ENCODE measurements at places on chromosomes 13 and 19.

GRCh38 chr19:6211632-6212402 lies 68.0 kb downstream of the MLLT1 start:
- DNase-seq: no peak

- peak; percentile 19 for DNase-seq
Measured at GRCh38 chr13:25874907-25875306, 176.9 kb downstream of the SHISA2 start.

GRCh38 chr13:94813920-94814475 lies 101.7 kb upstream of the SOX21 start:
- no peak for DNase-seq

GRCh38 chr13:104382951-104383350 lies 1316.7 kb upstream of the SLC10A2 start:
- DNase-seq: no peak

DNA sequence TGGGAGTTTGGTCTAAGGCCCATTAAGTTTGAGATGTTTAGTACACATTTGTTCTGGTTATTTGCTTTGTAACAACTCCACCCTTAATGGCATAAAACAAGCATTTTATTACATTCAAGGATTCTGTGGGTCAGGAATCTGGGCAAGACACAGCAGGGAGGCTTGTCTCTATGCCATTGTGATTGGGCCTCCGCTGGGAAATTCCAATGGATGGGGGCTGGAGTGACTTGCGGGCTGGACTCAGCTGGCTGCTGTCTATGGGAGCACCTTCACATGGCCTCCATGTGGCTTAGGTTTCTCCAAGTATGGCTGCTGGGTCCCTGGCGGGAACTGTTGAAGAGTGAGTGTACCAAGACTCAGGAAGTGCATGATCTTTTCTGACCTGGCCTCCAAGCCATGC lies 159.0 kb downstream of the PAN3 start:
- DNase-seq: no peak

DNA sequence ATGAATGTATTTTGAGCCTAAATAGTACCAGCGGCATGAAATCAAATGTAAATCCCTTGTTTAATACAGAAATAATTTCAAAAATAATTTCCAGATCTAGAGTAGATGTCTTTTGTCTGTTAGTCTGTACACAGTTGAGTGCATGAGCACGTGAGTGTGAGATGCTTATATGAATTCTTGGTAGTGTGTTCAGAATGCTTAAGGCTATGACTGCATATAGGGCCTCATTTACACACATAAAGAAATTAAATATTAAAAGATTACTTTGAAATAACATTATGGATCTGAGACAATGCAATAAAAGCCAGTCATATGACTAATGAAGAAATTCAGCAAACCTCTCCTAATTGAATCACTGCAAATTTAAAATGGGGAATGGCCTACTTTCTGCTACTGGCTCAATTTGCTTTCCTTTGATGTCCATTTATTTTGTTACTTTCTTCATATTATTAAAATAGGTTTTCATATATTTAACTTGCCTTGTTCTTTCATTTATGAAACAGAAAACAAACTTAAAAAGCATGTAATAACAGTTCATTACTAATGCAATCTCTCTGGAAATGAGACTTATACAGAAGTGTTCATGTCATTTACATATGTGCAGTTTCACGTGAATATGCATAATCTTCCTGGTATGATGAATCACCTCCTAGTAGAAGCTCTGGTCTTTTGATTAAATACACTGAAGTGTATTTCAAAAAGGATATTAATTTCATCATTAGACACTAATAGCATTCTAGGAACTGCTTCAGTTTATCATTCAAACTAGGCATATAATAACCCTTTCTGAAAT lies 4.5 kb downstream of the AMER2 start:
- DNase-seq: no peak

- DNase-seq: no peak
Measured at GRCh38 chr13:56720841-56721240, 419.9 kb upstream of the PRR20A start.

DNA sequence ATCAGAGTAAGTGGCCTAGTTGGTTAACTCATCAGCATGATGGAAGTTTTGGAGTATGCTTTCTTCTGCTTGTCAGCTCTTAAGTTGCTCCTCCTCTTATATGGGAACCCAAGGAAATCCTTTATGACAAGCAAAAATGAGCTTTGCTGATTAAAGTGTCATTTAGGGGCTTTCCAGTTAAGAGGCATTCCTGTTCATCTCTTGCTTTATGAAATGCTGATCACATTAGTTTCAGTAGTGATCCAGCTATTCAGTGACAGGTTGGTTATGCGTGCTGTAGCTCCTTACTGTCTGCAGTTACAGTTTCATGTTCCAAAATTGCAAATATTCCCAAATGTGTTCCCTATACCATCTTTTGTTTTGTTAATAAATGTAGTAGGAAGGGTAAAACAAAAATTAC lies 146.6 kb downstream of the CDK8 start:
- no peak for DNase-seq

GRCh38 chr19:16160445-16160942 lies 12.8 kb downstream of the CIB3 start:
- DNase-seq: no peak

GRCh38 chr13:36347531-36348210 lies 1.5 kb upstream of the SPART start:
- no peak for DNase-seq

- DNase-seq: no peak
Measured at GRCh38 chr13:29539856-29540255, 55.6 kb downstream of the SLC7A1 start.

DNA sequence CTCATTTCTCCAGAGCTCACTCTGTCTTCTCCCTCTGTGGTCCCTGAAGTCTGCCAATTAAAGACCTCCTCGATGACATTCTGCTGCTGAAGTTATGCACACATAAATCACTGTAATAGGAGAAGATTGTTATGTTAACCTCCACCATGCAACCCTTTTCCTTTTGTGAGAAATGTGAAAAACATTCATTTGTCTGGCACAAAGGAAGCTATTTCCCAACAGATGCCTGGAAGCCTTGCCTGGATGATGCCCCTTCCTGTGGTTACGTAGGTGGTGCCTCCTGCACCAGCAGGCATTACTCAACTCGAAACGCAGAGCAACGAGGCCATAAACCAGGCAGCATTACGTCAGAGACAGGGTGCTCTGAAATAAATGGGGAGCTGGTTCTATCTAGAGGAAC lies 327.4 kb upstream of the ZNF507 start:
- no peak for DNase-seq

DNA sequence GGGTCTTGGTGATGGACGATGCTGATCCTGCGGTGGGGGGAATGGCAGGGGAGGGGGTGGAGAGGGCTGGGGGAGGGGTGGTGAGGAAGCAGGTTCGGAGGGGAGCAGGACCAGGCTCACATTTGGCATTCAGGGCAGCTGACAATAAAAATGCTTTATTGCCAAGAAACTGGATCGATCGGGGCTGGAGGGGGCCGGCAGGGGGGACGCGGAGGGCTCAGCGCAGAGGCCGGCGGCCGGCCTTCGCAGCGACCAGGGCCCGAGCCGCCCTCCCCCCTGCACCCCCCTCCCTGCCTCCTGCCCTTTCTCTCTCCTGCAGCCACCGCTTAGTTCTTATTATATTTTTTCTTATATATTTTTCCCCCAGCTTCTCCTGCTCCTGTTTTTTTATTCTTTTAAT lies 18.1 kb upstream of the POU2F2 start:
- DNase-seq: no peak

GRCh38 chr13:63184693-63185092 lies 1769.0 kb upstream of the PCDH20 start:
- DNase-seq: no peak

GRCh38 chr19:20662421-20663105 lies 1.2 kb upstream of the ZNF626 start:
- no peak for DNase-seq

DNA sequence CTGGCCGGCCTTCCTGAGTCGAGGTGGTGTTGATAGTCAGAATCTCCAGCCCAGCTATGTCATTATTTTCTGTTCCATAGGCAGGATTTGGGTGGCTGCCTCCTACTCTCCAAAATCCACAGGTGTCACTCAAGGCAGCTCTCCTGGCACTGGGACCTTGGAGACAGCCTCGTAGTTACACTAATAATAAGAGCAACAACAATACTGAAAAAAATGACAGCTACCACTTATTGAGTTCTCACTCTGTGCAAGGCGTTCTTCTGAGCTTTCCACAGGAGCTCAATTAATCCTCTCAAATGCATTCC lies 12.2 kb upstream of the KLK12 start:
- DNase-seq: no peak

GRCh38 chr19:30076751-30077670 lies 135.0 kb downstream of the URI1 start:
- DNase-seq: no peak

GRCh38 chr19:39247701-39248664 lies 673 bp downstream of the IFNL4 start:
- DNase-seq: no peak

DNA sequence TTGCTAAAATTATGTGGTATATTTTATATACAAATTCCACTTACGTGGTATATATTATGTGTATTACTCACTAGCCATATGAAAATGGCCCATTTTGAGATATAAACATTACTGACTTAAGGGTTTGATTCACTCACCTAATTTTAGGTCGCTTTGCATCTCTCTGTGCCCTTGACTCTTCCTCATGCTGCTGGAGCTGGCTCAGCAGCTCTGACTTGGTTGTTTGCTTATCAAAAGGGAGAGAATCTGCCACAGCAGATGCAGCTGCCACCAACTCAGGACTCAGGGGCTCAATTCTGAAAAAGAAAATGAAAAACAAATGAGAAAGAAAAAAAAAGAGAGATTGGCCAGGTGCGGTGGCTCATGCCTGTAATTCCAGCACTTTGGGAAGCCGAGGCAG lies 12.2 kb downstream of the MRPS31 start:
- DNase-seq: no peak

GRCh38 chr13:29589967-29590366 lies 5.5 kb downstream of the SLC7A1 start:
- DNase-seq: no peak

GRCh38 chr13:95059306-95059705 lies 241.9 kb downstream of the ABCC4 start:
- DNase-seq: no peak

GRCh38 chr19:14059093-14059480 lies 2.8 kb downstream of the PALM3 start:
- peak; percentile 30 for DNase-seq

DNA sequence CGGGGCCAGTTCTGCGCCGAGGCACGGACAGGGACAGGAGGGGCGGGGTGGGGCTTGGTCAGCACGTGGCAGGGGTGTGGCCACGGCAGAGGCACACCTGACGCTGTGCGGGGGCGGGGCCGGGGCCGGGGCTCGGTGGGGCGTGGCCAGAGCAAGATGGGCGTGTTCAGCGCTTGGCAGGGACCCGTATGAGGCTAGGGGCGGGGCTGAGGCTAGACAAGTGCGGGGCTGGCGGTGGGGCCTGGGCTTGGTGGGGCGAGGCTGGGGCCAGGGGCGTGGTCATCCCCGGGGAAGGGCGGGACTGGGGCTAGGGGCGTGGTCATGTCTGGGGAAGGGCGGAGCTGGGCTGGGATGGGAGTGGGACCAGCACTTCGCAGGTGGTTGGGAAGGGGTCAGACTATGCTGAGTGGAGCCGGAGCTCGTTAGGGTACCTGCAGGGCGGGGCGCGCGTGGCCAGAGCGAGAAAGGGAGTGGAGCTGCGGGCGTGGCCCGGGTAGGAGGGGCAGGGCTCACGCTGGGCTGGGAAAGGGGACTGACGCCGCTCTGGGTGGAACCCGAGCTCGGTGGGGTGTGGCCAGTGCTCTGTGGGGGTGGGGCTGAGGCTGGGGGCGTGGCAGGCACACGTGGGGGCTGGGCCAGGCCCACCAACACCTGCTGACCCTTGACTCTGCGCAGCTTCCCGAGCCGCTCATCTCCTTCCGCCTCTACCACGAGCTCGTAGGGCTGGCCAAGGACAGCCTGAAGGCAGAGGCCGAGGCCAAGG lies 12.8 kb downstream of the POLR2E start:
- DNase-seq: no peak

DNA sequence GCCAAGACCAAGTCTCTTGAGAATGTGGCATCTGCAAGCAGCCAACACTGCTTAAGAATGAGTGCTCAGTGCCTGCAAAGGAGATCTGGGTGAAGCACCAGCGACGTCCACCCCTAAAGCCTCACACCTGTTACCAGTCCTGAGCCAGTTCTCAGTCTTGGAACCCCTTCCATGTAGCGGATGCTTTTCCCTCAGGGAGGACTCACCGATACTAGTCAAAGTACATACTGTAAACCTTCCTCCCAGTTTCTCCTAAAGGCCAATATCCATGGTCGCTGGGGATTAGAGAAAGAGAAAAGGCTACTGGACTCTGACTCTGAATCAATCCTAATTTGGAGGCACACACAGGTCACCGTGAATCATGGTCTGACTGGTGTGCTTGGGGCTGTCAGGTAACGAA lies 4.2 kb upstream of the PTPRH start:
- no peak for DNase-seq

DNA sequence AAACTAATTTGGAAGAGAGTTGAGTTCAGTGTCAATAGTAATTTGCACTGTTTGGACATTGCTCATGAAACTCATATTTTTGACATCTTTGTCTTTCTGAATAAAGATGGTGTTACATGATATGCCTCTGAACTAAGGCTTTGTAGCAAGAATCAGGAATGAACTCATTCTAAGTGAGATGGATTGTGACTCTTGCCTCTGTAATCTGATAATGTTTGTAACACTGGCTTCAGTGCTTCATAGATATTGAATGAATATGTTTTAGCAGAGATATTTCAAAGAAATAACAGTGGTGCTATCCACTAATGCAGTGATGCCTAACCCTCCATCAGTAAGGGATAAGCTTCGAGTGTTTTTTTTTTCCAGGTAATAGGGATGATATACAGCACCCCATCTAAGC lies 32.9 kb downstream of the TEX26 start:
- no peak for DNase-seq

GRCh38 chr19:38840583-38840968 lies 9.0 kb upstream of the ECH1 start:
- DNase-seq: no peak

- DNase-seq: no peak
Measured at GRCh38 chr19:16920816-16921529, 32.2 kb downstream of the F2RL3 start.

GRCh38 chr19:58582985-58583384 lies 9.8 kb upstream of the MZF1 start:
- no peak for DNase-seq

Measured in activated T-cell treated with anti-CD3 and anti-CD28 coated beads for 24 hours (primary cell).